Stimulated activated CD8-positive, alpha-beta memory T cell treated with anti-CD3 and anti-CD28 coated beads, Interleukin-4, amount 100 ng/mL, for 4 hours (primary cell): ENCODE measurements at places on chromosomes 12 and 14.

DNA sequence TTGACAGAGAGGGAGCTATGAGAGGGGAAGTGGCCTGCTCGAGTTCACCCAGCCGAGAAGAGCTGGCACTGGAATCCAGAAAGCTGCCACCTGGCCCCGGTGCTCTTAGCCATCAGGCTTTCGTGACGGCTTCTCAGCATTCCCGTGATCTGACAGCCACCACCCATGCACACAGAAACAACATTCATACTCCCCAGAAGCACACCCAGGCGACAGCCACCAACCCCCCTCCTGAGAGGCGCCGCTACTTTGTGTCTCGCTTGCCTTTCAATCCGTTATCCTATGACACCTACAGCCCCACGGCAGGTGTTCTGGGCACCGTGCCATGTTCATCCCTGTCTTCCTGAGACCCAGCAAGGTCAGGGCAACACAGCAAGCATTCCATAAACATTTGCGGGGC, 31.4 kb downstream of the PSMC1 start:
- no peak for DNase-seq

GRCh38 chr14:90387206-90387760, 9.5 kb upstream of the CALM1 start:
- DNase-seq = no peak

DNA sequence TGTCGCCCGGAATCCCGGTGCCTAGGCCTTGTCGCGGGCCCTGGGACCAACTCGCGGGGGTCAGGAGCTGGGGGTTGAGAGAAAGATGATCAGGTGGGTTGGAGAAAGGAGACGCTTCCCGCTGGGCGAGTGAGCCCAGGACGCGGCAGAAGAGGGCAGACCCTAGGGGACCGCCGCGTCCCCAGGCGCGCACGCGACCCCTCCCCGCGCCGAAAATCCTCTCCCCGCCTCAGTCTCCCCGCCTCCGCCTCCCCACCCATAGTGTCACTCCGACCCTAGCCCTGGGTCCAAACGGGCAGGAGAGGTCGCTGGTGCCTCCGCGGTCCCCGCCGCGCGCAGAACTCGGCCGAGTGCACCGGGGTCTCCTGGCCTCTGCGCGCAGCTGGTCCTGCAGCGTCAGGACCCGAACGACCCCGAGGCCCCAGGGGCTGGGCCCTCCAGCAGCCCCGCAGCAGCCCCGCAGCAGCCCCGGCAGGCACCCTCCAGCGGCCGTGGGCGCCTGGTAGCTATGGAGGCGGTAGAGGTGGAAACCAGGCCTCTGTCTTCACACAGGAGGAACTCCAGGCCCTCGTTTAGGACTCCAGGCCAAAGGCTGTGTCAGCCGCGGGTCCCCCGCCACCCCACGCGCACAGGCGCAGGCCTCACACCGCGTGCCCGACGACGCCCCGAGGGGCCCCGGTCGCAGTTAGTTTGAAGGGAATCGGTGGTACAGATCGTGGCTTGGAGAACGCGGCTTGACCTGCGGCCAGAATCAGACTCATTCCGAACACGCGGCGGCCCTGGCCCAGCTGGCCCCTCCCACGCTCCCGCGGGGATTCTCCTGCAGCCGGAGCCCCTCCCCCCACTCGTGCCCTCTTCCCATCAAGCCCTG, 60.1 kb upstream of the EIF5 start:
- DNase-seq = no peak

GRCh38 chr12:68633614-68634558, 23.2 kb downstream of the RAP1B start:
- DNase-seq = no peak

DNA sequence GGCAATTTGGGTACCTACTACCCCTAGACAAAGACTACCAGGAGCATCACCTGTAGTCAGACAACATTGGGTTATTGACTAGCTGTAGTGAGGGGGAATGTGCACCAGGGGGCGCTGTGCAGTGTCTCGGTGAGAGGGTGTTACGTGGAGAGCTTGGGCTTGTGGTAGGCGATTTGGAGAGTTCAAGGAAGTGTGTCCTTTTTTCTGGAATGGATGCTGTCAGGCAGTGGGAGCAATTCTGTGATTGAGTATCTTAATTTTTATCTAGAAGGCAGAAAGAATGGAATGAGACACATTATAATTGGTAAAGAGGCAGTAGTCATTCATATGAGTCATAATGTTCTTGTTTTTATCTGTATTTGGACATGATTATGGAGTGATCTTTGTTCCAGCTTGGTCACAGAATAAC, 187.7 kb downstream of the GALC start:
- no peak for DNase-seq

- DNase-seq = no peak
Measured at GRCh38 chr12:109452489-109452888, 24.6 kb downstream of the KCTD10 start.

DNA sequence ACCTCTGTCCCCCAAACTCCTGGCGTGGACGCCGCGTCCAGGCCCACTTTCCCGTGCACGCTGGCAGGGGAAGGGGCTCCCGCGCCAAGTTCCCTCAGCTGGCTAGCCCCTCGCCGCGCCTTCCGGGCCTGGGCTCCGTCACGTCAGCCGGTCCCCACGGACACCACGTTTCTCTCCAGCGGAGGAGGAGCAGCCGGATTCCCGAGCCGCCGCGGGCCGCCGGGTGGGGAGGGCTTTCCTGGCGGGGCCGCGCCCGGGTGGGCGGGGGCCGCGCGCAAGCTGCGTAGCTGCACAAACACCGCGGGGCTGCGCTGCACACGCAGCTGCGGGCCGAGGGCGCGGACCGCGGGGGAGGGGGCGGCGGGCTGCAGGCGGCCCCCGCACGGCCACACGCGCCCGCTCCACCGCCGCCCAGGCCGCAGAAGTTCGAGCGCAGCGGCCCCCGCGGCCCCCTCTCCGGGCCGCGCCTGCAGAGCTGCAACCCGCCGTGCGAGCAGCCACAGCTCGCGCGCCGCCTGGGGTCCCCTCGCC, 45.1 kb upstream of the PNMA1 start:
- DNase-seq = no peak

GRCh38 chr14:104450811-104451401, 128.7 kb upstream of the C14orf180 start:
- DNase-seq = no peak

GRCh38 chr14:79639613-79640012, 571.7 kb downstream of the DIO2 start:
- DNase-seq = no peak

GRCh38 chr12:102300824-102301461, 103.3 kb upstream of the PMCH start:
- no peak for DNase-seq

DNA sequence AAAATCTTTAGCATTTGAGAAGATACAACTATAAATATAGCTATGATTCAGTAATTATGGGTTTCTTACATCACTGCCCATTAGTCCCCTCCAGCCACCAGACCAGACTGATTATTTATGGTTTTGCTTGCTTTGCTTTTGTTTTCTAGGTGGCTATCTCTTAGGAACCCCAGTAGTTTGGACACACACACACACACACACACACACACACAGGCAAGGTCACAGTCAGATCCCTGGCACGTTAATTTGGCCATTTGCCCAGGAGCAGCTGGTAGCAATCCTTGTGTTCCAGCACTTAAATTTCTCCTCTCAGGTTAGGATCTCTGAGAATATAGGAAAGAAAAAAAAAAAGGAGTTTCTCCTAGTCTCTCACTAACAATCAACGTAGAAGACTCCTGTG, 90.2 kb upstream of the RESF1 start:
- no peak for DNase-seq

DNA sequence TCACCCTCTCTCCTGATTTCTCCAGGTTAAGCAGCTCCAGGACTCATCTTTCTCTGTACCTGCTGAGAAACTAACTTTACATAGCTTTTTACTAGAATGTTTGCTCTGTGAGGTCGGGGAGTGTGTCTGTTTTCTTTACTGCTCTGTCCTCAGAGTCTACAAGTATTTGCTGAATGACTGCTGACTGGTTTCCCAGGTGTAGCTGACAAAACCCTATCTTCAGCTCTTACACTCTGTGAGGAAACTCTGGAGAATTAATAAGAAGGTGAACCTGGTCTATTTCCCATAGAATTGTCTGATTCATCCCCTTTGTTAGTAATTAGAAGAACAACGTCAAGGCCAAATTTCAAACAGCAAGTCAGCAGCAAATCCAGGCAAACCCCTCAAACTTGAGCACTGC, 226.8 kb downstream of the ZFP36L1 start:
- no peak for DNase-seq

DNA sequence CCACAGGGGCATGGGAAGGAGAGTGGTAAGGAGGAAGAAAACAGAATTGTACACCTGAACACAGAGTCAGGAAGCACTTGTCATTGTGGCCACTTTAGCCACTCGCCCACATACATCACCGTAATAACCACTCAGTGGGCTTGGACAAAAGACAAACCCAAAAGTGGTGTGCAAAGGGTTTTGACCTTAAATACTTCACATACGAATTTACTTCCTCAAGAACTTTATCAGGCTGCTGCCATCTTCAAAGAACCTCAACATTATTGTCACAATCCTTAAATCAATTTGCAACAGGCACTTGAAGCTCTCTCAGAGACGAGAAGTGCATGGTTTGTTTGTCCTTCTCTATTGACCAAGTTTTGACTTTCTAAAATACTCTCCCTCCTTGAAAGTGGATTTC, 187.3 kb upstream of the EGLN3 start:
- no peak for DNase-seq

DNA sequence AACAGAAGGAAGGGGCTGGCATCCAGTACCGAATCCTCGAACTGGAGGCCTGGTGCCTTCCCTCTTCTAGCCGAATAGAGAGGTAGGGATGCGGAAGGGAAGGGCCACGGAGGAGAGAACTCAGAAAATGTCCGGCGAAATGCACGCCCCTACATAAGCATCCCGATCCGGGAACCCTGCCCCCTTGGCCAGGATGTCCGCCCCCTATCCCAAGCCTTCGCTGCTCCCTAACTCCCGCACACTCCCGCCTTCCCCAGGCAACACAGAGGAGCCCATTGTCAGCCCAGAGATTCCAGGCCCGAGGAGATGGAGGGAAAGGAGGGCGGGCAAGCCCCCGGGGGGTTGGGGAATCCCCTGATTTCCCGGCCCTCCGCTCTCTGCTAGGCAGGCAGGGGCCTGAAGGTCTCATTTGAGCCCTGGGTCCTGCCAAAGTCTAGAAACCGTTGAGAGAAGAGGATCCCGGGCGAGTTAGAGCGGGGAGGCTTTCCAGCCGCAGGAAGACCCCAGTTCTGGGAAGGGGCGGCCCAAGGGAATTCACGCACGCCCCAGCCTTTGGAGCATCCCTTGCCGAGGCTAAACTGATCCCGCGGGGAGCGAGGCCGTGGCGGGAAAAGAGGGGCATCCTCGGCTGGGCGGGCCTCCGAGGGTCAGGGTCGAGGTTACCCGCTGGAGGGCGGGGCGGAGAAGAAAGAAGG, 569 bp upstream of the ARHGEF40 start:
- DNase-seq = no peak

GRCh38 chr12:110585231-110585799, 2.2 kb upstream of the PPTC7 start:
- no peak for DNase-seq

- DNase-seq = no peak
Measured at GRCh38 chr12:50112456-50113218, 601 bp downstream of the COX14 start.

GRCh38 chr12:116606397-116606796, 47.2 kb downstream of the MAP1LC3B2 start:
- DNase-seq = no peak

GRCh38 chr14:103302966-103303365, 31.1 kb upstream of the EIF5 start:
- no peak for DNase-seq

GRCh38 chr14:32332415-32333316, 3.6 kb downstream of the AKAP6 start:
- no peak for DNase-seq

- DNase-seq = no peak
Measured at GRCh38 chr12:11752403-11753149, 103.1 kb downstream of the ETV6 start.

DNA sequence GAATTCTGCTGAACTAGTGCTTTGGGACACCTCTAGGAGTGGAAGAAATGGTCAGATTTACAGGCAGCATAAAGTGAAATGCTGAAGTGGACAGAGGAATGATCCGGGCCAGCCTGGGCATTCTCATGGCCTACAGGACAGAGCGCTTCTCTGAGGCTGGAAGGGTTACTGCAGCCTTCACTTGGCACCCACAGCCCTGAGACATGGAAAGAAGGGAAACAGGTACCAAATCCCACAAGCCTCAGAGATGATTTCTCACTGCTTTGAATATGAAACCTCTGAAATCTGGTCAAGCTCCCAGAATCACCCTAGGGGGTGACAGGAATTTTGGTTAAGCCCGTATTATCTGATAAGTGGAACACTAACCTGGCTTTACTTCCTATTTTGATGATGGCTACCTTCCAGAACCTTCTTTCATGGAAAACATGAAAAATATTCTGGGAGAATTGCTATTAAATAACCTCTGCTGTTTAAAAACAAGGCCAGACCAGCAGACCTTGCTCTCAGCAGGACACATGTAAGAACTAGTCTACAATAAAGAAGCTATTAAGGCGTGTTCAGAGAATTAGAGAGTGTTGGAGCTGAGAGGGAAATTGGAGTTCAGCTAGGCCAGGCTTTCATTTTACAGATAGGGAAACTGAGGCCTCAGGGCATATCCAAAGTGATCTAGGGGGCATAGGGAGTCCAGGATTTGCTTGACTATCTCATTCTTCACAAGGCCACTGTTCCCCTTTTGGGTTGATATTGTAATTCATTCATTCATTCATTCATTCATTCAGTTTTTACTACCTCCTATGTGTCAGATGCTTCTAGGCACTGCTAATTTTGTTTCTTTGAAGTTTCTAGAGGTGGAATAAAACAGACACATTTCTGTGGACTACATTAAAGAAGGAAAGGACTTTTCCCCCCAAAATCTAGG, 281.5 kb downstream of the ZFP36L1 start:
- no peak for DNase-seq
